ENCODE measurements at places on chromosomes 11 and 22.

GRCh38 chr11:95095858-95096587 lies 6.4 kb downstream of the ENDOD1 start:
- DNase-seq: no peak

GRCh38 chr22:18056161-18056666 lies 21.6 kb upstream of the PEX26 start:
- no peak for DNase-seq

GRCh38 chr11:34358258-34358727 lies 483 bp upstream of the ABTB2 start:
- DNase-seq: peak; percentile 70

DNA sequence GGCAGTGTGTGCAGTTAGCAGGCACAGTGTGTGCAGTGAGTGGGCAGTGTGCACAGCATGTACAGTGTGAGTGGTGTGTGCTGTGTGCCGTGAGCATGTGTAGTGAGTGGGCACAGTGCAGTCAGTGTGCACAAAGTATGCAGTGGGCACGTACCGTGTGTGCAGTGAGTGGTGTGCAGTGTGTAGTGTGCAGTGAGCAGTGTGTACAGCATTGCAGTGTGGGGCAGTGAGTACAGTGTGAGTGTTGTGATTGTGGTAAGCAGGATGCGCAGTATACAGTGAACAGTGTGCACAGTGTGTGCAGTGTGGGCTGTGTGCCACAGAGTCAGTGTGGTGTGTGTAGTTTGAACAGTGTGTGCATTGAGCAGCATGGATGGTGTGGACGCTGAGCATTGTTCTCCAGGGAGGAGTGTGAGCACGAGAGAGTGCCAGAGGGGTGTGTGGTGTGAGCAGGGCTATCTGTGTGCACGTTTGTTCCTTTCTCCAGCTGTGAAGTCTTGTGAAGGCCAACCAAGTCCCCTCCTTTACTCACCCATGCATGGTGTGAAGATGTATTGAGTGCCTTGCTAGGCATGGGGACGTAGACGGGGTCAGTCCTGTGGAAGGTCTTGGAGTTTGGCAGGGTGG lies 3.0 kb downstream of the SHANK3 start:
- DNase-seq: no peak

DNA sequence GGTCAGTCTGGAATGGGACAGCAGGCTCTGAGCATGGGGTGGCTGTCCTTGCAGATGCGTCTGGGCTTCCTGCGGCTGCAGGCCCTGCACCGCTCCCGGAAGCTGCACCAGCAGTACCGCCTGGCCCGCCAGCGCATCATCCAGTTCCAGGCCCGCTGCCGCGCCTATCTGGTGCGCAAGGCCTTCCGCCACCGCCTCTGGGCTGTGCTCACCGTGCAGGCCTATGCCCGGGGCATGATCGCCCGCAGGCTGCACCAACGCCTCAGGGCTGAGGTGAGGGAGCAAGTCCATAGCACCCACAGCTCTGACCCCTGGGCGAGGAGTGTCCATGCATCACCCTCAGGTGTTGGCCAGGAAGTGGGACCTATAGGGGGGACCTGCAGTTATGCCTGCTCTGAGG lies 51.6 kb downstream of the MYO7A start:
- DNase-seq: no peak

- no peak for DNase-seq
Observed at GRCh38 chr11:78850078-78850477, 275.4 kb upstream of the NARS2 start.
